ENCODE measurements at places on chromosomes 5 and 9.
A peak's percentile ranks its signal among the peaks of the same experiment; 100 is the strongest.

GRCh38 chr9:137294091-137294680 is 7.9 kb downstream of the NRARP start:
- DNase-seq: no peak

- no peak for DNase-seq
Observed at GRCh38 chr9:34106110-34106509, 20.4 kb downstream of the DCAF12 start.

GRCh38 chr5:179536676-179537075 is 13.7 kb upstream of the RUFY1 start:
- DNase-seq: no peak

DNA sequence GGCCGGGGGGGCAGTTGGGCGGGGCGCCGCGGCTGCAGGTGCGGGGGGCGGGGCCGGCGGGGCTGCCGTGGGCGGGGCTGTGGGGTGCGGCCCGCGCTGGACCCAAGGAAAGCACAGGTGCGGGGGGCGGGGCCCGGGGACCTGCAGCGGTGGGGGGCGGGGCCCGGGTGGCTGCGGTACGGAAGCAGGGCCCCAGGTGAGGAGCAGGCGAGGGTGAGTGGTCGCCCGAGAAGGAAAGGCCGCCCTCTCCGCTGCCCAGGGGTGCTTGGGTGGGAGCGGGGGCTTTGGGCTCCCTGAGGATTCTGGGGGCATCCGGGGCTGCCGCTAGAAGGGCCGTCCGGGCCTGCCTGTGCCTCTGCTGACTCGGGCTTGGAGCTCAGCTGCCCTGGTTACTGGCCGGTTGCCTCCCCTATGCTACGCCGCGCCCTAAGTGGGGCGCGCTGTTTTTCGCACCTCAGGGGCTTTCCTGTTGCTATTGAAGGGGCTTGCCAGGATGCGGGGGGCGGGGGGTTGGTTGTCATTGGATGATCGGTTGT is 767 bp downstream of the RALGPS1 start:
- peak; percentile 22 for DNase-seq

DNA sequence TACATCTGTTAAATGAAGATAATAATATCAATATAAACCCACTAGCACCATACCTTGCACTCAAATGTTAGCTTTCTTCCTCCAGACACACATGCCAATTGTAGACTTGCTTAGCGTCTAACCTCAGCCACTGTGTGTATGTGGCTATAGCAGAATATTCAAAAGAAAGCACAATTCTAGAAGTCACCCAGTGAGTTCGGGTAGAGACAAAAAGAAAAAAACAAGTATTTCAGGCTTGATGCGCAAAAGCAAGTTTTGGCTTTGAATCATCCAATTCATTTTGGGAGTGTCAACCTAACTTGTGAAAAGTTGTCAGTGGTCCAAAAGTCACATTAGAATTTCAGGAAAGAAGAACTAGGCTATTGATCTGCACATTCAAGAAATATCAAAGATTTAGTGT is 167.4 kb downstream of the PRELID2 start:
- DNase-seq: no peak
